ENCODE measurements at places on chromosomes 2 and 18. TPM values are rescaled to one million over a fixed set of nuclear protein-coding genes. Genes with fewer than 3 reads are reported as not detected.

Gene ADD2
- total RNA-seq, result 2.5 TPM

DNA sequence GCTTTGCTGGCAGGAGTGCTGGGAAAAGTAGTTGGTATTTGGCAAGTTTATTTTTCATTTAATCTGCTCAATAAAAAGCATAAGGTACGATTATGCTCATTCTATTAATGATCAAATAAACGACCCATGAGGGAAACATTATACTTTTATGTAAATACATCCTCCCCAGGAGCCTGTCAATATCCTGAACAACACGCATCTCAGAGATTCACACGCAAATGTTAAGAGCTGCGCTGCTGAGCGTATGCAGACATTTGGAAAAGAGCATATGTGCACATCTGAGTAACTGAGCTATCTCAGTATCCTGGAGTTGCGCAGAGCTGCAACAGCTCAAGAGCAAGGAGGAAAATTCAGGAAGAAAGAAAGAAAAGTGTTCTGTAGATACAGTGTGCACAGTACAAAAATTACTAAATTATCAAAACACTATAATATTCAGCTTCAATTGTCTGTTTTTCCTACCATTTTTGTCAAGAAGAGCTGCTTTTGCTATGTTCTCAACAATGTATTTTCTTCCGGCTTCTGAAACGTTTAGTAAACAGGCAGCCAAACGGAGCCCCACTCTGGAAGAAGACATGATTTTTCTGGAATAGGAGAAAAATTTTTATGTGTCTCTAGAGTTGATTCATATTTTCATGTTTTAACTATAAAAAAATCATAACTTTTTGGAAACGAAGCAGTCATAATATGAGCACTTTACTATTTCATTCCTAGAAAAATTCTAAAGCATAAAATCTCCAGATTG lies 2.4 kb downstream of the FTCDNL1 start:
- H3K4me3 ChIP-seq, result no peak overlapping the region
- H3K27me3 ChIP-seq, result no peaks in the 10 kb centered on the region
- no peak for DNase-seq
- H3K36me3 ChIP-seq, result no peaks in the 10 kb centered on the region
- H3K4me1 ChIP-seq, result no peaks in the 10 kb centered on the region

DNA sequence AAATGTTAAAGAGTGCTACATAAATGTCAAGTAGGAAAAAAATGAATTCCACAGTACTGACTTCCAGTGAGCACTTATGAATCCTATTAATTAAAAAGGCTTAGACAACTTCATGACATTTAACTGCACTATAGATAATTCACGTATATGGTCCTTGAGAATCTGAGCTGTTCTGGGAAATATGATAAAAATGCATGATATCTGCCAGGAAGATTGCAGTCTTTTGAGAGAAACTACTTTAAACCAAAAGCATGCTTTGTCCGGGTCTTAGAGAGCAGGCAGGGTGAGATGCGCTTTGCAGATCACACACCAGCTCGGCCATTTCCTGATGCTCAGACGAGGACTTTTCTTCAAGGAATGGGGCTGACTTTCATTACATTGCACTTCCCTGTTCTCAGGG lies 42.6 kb downstream of the CMPK2 start:
- DNase-seq, result peak; percentile 68
- H3K4me3 ChIP-seq, result no peak overlapping the region
- no peaks in the 10 kb centered on the region for H3K27me3 ChIP-seq
- H3K36me3 ChIP-seq, result no peaks in the 10 kb centered on the region

DNA sequence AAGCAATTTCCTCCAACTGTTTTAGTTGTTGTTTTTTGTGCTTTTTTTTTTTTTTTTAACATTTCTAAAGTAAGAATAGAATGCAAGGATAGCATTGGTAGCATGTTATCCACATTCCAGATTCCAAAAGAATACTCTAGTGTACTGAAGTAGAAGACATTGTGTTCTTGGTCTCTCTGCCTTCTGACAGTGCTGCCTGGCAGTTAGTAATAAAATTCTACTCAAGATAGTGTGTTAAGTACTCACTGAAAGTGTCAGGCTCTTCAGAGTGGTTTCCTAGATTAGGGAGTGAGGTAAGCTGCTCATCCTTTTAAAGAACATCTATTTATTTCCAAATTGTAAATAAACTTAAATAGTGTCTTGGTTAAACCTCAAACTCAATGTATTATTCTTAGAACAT lies 253.7 kb downstream of the HNMT start:
- no peaks in the 10 kb centered on the region for H3K4me1 ChIP-seq
- no peaks in the 10 kb centered on the region for H3K36me3 ChIP-seq
- no peak overlapping the region for H3K4me3 ChIP-seq
- H3K27ac ChIP-seq, result no peak overlapping the region
- no peak for DNase-seq

All from fibroblast of lung (primary cell).